ENCODE measurements at places on chromosomes 13 and 19.
A peak's percentile ranks its signal among the peaks of the same experiment; 100 is the strongest.

DNA sequence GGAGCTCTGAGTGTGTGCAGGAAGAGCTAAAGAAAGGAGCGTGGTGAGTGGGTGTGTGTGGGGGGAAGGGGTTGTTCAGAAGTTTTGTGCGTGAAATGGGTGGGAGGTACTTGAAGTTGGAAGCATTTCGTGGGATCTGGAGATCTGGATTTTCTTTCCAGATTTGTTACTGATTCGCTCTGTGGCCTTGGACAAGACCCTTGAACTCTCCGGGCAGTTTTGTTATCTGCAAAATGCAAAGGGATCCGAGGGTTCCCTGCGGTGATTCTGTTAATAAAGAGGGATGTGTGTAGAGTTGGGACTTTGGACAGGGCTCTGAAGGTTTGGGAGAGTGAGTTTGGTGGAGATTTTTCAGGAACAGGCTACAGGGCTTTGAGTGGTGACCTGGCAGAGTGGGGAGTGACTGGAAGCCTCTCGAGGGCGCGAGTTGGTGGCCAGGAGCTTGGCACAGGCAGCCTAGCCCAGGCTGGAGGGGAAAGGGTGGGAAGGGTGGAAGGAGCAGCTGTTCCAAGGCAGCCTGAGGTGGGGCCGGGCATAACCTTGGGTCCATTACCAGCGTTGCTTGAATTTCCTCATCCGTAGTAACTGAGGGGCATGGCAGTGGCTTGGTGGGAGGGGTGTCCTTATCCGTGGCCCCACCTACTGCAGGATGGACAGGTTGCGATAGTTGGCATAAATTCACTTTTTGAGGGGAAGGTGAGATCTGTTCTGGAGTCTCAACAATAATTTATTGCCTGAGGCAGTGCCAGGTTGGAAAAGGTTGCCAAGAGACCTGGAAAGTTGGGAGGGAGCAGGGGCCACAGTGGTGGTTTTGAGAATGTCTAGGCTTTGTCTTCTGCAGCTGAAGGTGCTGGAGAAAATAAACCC, 2.1 kb downstream of the ACTN4 start:
- no peak for DNase-seq

DNA sequence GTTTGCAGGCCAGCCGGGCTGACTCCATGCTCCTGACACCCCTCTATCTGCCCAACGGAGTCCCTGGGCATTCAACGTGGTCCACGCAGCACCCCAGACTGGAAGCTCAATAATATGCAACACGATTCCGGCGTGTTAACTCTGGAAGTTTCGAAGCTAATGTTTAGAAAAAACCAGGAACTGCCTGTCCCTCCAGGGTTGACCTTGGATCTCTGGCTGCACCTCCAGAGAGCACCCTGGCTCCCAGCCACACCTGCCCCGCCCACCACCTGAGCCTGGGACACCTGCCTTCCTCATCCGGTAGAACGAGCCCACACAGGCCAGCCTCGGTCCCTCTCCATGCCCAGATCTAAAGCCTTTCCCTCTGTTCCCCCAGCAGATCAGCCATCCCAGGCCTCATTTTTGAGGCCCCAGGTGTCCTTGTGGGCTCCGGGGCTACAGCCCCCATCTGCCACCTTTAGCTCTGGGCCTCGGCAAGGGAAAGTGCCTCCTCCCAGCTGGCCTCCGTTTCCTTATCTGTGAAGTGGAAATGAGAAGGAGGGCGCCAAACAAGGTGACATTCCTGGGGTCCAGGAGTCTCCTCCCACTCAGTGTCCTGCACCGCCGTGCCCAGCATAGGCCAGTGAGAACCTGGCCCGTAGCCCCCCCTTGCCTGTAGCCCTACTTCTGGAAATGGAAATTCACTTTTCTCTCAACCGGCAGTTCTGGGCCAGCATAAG, 38.7 kb downstream of the KLF2 start:
- no peak for DNase-seq

GRCh38 chr13:36431204-36432105, 840 bp upstream of the CCNA1 start:
- DNase-seq, result peak; percentile 29

GRCh38 chr13:85019121-85019520, 780.1 kb downstream of the SLITRK6 start:
- DNase-seq, result no peak

DNA sequence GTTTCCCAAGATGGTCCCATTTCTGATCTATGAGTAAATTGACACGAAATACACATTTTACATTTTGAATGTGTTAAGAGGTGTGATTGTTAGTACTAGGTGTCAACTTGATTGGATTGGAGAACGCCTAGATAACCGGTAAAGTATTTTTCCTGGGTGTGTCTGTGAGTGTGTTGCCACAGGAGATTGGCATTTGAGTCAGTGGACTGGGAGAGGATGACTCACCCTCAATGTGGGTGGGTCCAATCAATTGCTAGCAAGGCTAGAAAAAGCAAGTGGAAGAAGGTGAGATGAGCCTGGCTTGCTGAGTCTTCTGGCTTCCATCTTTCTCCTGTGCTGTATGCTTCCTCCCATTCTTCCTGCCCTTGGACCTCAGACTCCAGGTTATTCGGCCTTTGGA, 960.7 kb upstream of the PCDH9 start:
- DNase-seq, result no peak

- DNase-seq, result no peak
Measured at GRCh38 chr13:99800011-99800410, 171.6 kb downstream of the ZIC5 start.

GRCh38 chr19:24004166-24004565, 82.8 kb upstream of the ZNF254 start:
- no peak for DNase-seq

DNA sequence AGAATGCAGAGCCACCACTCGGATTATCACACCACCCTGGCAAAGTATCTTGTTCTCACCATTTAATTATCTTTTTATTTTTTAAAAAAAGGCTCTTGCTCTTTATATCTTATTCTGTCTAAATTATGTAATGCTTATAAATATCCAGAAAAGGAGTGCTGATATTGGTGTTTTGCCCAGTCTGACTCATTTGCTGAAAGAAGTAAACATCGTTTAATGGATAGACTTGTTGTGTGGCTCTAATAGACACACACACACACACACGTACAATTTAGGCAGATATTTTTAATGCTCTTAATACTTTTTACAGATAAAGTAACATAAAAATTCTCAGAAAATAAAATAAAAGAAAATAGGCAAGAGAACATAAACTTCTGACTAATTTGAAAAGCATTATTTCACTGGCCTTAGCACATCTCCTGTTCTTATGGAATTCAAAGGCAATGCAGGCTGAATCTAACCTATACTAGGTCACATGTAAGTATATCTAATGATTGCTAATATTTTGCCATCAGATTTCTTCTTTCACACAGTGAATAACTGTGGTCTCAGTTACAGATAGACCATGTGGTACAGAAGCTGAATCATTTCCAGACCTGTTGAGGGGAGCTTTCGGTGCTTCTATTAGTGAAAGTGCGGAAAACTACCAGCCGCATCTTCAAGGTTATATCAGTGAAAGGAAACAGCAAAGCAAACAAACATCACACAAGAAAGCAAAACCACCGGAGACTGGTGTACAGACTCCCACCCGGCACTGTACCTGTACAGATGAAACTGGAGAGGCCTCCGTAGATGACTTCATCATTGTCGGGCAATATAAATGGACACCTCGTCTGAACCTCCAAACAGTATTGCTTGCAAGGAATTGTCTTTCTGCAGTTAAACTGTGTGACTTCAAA, 642.1 kb upstream of the ARGLU1 start:
- DNase-seq, result no peak

GRCh38 chr19:31421856-31422255, 72.6 kb upstream of the TSHZ3 start:
- no peak for DNase-seq

- DNase-seq, result no peak
Measured at GRCh38 chr19:46109876-46110275, 14.6 kb downstream of the IGFL3 start.

DNA sequence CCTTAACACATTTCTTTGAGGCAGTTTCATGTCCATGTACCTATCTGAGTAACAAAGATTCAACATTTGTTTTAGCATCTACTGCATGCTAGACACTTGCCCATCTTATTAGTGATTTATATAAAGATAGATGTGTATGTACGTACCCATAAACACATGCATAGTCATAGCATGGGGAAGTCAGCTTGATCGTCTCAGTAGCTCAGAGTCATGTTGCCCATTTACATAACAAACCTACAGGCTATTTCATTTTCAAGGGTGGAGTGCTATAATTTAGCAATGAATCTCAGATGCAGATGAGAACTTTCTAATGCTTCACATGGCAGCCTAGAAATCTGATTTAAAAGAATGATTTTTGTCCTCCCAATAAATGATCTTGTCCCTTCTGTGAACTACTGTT, 23.5 kb downstream of the FLT1 start:
- no peak for DNase-seq

DNA sequence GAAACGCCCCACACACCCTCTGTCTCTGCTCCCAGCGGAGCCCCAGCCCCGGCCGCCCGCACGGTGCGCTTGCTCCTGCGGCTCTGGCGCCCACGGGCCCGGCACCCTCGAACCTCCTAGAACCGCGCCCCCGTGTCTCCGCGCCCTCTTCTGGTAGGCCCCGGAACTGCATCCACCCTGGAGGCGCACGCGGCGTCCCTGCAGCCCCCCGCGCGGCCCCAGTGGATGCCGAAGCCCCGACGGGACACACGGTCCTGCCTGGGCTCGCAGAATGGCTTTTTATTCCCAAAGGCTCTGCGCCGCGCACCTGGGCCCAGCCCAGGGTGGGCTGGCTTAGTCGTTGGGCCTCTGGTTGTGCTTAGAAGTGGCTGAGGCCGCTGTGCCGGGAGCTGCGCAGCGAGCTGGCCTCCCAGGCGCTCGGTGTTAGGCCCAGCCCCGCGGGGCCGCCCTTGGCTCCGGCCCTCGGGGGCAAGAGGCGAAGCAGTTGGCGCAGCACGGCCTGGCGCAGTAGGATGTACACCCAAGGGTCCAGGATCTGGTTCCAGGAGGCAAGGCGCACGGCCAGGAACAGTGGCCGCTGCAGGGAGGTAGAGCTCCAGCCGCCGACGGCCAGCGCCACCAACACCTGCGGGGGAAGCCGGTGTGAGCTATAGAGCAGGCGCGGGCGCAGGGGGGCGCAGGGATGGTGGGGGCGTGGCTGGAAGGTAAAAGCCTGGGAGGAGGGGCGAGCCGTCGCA, 2.8 kb downstream of the PTGER1 start:
- peak; percentile 86 for DNase-seq

GRCh38 chr19:28341810-28342350, 871.1 kb downstream of the UQCRFS1 start:
- no peak for DNase-seq

GRCh38 chr19:16076958-16077611, 790 bp downstream of the TPM4 start:
- DNase-seq, result peak; percentile 31

- peak; percentile 89 for DNase-seq
Measured at GRCh38 chr13:30463787-30464495, 1.8 kb downstream of the HMGB1 start.

DNA sequence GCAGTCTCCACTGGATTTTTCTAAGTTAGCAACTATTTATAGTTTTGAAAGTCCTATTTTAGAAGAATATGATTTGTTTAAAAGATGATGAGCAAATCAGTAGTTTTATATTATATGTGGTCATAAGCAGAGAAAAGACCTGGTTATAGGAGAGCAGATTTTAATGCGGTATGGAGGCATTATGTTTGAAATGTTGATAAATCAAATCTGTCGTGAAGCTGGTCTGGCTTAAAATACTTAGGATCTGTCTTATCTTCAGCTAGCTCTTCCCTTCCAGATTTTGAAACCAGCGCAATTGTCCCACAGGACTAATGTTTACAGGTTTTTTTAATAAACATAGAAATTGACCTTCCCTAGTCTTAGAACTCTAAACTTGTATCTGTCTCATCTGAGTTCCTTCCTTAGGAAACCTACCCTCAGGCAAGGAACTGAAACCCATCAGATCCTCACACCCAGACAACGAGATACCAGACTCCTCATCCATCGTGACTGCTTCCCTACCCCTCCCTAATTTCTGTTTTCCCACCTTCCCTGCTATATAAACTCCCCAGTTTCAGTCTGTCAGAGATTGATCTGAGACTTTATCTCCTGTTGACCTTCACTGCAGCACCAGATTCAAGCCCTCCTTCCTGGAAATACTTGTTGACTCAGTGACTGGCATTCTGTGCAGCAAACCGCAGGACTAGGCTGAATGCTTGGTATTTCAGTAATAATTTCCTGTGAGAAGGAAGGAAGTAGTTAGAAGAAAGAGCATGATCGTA, 37.8 kb upstream of the CXCL17 start:
- DNase-seq, result peak; percentile 41

DNA sequence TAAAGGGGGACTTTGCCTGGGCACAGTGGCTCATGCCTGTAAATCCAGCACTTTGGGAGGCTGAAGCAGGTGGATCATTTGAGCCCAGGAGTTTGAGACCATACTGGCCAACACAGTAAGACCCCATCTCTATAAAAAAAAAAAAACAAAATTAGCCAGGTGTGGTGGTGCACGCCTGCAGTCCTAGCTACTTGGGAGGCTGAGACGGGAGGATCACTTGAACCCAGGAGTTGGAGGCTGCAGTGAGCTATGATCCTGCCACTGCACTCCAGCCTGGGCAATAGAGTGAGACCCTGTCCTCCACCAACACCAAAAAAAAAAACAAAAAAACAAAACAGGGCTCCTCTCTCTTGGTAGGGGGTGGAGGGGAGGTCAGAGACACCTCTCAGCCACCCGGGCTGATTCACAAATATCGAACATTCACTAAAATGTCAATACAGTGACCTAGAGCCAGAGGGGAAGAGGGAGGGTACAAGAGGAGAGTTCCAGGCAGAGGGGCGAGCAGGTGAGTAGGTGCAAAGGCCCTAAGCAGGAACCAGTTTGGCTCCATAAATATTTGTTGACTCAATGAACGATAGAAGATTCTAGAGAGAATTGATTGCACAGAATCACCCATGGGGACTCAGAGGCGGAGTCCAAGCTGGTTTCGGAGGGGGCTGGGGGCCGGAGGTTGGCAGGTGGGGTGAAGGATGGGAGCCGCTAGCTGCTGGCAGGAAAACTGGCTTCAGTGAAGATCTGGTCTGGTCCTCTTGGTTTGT, 1.0 kb upstream of the CREB3L3 start:
- DNase-seq, result no peak

GRCh38 chr19:8403820-8404109, 9.3 kb upstream of the MARCHF2 start:
- no peak for DNase-seq

DNA sequence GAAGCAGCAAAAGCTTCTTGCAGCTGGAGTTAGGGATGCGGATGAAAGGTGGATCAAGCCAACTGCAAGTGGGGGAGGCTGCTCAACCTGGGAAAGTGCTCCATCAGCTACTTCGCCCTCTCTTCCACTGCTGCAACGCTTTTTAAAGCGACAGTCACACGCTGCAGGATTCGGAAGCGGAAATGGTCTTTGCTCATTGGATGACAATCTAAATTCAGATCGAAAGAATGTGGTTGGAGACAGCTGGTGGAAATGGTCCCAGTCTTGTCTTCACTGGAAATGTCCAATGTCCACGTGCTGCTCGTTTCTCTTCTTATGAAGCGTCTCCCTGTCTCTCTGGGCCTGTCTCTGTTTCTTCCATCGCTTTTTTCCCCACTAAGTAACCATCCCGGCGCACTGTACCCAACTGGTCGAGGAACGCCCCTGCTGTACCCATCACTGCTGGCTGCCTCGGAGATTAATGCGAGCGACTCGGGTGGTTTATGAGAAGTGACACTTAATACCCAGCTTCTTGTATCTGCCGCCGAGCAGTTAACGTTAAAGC, 2.1 kb upstream of the FGF9 start:
- peak; percentile 25 for DNase-seq

Measured in activated CD4-positive, alpha-beta memory T cell treated with anti-CD3 and anti-CD28 coated beads for 36 hours (primary cell).